ENCODE measurements at places on chromosomes 2 and 18. TPM values are rescaled to one million over a fixed set of nuclear protein-coding genes. Genes with fewer than 3 reads are reported as not detected.

GRCh38 chr2:27309651-27310050 is 1.4 kb upstream of the UCN start:
- no peak for DNase-seq

DNA sequence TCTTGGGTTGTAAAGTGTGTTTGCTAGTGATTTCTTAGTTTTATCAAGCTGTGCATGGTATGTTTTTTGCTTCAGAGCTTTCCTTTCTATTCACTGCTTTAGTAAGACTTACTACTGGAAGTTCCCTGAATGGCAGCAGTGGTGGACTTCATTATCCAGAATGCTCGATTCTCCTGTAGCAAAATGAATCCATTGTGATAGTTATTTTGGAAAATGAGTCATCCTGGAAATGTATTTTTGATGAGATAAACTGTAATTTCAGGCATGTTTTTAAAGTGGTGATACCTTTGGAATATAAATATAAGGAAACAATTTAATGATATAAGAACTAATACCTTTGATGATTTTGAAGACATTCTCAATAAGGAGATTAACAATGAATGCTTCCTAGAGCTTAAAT is 387.1 kb downstream of the PTPRM start:
- no peak for DNase-seq

- DNase-seq: no peak
These were observed 16.3 kb downstream of the SLC8A1 start for GRCh38 chr2:40435426-40436092.

The ASAP2 gene
- 19.8 TPM for polyA plus RNA-seq

The EVA1A gene
- 13.5 TPM for polyA plus RNA-seq

GRCh38 chr2:203022751-203023150 is 8.1 kb downstream of the NBEAL1 start:
- no peak for DNase-seq

The FNDC4 gene
- 2.3 TPM for polyA plus RNA-seq

DNA sequence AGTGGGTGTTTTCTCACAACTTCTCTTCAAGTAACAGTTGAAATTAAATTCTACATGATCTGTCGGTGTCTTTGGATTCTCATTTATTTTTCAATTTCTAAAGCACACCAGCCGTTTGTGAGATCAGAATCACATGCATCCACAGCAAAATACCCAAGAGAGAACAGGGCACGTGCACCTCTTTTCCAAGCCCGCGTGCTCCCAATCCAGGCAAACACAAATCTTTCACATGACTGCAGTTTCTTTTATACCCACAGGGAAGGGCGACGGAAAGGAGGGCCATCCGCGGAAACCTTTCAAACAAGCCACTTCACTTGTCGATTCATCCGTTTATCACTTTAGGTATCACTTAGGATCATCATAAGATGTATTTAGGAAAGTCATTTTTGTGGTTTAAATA is 13.0 kb upstream of the DAPL1 start:
- DNase-seq: no peak

DNA sequence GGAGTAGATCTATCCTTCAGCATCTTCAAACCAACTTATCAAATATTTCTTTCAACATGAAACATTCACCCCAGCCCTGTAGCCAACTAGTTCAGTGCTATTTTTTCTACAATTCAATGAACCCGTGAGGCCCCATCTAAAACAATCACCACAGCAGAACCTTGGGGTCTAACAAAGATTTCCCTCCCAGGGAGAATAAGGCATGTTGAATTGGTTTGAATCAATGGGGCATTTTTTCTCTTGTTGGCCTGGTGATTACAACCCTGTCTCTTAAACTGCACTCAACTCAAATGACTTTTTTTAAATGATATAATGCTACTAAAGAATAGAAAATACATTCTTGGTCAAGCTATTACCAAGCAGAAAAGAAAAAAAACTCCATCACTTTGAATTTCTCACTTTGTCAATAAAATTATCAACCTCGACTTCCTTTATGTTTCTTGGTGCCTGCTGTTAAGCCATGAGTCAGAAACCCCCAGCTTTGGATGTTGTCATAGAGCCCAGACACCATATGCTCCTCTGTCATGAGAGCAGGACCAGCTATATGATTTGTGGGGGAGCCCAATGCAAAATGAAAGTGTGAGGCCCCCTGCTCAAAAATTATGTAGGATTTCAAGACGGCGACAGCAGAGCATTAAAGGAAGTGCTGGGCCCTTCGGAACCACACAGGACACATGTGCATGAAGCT is 282.4 kb downstream of the MEIS1 start:
- no peak for DNase-seq

- no peak for DNase-seq
These were observed 4.0 kb downstream of the LPIN1 start for GRCh38 chr2:11750422-11750821.

The RRM2 gene
- polyA plus RNA-seq: 121 TPM

The BMP10 gene
- not detected for polyA plus RNA-seq
